GM10248 (cell line): ENCODE measurements at places on chromosomes 16 and 17.
A peak's percentile ranks its signal among the peaks of the same experiment; 100 is the strongest.

DNA sequence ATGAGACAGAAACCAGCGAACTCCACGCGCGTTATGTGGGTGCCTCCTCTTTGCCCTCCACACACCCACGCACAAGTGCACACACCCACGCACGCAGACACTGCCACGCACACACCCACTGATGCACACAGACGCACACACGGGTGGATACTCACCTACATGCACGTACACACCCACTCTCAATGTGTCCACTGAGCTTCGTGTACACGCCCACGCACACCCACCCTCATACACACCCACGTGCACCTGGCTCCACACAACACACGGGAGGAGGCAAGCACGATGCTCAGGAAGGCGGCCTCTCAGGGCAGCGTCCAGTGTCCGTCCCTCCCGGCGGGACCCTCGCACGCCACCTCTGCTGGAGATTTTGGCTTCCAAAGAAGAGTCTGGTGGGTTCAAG is 4.2 kb downstream of the RFNG start:
- DNase-seq: no peak

- DNase-seq: peak; percentile 81
Observed at GRCh38 chr17:38870259-38871165, 654 bp downstream of the LASP1 start.

DNA sequence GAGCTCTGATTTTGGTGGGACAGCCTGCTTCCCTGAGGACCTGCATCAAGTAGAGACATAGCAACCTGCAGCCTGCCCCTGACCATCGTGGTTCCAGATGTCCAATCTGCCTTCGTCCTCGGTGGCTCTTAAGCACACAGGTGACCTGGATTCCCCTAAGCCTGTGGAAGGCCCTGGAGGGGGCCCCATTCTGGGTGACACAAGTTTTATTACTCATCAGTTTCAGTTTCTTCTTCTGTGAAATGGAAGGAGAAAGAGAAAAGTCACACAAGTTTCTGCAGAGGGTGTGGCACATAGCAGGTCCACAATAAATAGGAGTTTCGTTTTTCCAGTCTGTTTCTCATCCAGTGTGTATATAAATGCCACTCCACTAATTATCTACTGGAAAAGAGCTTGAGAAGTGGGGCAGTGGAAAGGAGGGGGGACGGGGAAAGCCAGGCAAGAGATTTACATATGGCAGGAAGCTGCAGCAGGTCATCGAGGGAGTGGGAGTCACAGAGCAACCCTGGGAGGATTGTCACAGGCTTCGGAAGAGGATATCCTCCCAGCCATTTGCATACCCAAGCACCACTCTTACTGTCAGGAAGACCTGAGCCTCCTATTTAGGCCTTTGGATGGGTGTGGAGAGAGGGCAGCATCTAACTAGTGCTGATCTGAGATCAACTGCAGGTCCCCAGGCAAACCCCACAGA is 10.0 kb upstream of the NOS2 start:
- peak; percentile 66 for DNase-seq

GRCh38 chr16:11151885-11152629 is 103.9 kb downstream of the SOCS1 start:
- no peak for DNase-seq
